NCI-H524 treated with DMSO at 0.1 percent for 48 hours (cell line): ENCODE measurements at places on chromosomes 2 and 18.

GRCh38 chr2:157150747-157151146 lies 106.8 kb upstream of the GALNT5 start:
- DNase-seq, result no peak

GRCh38 chr18:50866765-50867164 lies 12.2 kb upstream of the ME2 start:
- DNase-seq, result no peak

DNA sequence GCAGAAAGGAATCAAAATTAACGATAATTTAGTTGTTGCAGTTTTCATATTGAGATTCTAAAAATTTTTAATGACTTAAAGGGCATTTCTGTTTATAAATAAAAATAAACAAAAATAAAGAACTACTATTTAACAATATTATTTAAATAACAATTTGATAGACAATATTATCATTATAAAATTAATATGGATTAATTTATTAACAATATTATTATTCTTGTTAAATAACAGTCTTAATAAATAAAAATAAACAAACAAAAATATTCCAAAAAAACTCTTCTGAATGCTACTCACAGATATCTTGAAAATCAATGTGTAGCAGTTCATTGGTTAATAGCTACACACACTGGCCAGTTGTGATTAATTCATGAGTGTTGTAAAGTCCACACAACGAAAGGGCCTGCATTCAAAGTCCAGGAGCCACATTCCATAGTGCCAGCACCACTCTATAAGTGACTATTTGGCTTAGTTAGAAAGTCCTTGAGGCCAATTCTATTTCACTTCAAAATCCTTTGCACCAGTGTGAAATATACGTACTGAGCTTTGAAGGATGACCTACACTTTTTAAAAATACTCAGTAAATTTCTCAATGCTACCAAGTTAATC lies 117.1 kb downstream of the ZNF521 start:
- no peak for DNase-seq

- DNase-seq, result no peak
Measured at GRCh38 chr18:6793455-6793854, 63.9 kb downstream of the ARHGAP28 start.

DNA sequence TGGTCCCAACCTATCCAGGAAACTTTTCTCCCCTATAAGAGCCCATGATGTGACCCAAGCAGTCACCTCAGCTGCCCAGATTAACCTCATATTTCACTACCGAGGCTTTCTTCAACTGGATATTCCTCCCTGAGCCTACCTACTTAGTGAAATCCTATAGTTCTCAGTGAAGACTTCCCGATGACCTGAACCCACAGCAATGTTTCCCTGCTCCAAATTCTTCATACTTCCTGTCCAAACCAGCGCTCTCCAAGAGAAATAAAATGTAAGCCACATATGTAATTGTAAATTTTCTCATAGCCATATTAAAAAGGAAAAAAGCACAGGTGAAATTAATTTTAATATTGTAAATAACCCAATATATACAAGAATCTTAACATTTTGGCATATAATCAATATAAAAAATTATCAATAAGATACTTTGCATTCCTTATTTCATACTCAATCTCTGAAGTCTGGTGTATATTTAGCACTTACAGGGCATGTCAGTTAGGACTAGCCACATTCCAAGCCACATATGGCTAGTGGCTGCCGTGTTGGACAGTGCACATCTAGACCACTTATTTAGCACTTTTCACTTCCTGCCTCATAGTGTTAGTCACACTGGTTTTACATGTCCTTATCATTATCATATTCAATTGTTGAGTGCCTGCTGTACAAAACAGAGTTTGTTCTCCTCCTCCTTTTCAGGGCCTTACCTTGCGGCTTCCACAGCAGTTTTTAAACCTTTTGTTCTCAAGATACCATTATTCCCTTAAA lies 1.9 kb upstream of the STAT4 start:
- DNase-seq, result no peak

DNA sequence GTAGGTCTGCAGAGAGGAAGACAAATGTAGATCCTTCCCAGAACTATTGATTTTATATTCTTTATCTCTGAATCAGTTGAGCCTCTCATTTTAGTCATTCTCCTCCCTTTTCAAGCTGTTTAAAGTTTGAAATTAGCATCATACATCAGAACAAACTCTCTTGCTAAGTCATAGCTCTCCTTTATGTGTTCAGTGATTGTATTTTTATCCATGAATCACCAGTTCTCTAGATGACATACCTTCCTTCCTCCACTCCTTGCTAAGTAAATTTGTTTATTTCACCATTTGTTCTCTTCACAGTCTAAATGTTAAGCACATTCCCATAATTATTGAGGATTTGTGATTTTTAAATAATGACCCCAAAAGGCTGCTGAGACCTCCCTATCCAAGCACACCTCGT lies 63.5 kb upstream of the RAPGEF4 start:
- no peak for DNase-seq
